ENCODE measurements at places on chromosomes 3 and 15.
A peak's percentile ranks its signal among the peaks of the same experiment; 100 is the strongest.

- DNase-seq, result no peak
These were observed 109.6 kb downstream of the ARRDC4 start for GRCh38 chr15:98070137-98070536.

- DNase-seq, result no peak
These were observed 33.5 kb downstream of the FAM174B start for GRCh38 chr15:92621972-92622533.

- DNase-seq, result no peak
These were observed 23.6 kb upstream of the BCL2A1 start for GRCh38 chr15:79994615-79995014.

DNA sequence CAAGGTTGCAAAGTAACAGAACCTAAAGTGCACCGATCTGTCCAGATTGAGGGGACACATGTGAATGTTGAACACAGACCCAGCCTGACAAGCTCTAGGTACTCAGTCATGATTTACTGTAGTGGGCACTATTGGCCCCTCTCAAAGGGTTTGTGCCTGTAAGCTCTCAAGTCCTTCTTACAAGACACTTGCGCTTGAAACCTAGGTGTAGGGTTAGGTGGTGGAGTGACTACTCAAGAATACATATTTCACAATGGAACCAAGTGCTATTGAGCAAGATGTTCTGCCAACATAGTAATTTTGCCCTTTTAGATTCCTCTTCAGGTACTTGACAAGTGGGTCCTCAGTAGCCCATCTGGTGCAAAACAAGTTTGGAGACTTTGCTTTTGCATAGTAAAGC is 169.9 kb downstream of the AKAP13 start:
- no peak for DNase-seq

DNA sequence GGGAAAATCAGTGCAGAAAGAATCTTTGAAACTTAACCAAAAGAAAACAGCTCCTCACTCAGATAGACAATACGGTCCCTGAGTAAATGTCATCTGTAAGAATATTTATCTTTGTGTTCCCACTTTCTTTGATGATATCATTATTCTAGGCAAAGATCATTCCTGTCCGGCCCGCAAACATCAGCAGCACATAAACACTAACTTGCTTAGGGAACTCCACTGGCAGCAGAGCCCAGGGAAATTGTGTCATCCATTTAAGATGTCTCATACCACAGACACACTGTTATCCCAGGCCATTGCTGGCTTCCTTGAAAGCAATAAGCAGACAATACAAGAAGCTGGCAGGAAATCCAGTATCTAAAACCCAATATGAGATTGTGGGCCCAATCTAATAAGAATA is 20.1 kb upstream of the CD96 start:
- no peak for DNase-seq

DNA sequence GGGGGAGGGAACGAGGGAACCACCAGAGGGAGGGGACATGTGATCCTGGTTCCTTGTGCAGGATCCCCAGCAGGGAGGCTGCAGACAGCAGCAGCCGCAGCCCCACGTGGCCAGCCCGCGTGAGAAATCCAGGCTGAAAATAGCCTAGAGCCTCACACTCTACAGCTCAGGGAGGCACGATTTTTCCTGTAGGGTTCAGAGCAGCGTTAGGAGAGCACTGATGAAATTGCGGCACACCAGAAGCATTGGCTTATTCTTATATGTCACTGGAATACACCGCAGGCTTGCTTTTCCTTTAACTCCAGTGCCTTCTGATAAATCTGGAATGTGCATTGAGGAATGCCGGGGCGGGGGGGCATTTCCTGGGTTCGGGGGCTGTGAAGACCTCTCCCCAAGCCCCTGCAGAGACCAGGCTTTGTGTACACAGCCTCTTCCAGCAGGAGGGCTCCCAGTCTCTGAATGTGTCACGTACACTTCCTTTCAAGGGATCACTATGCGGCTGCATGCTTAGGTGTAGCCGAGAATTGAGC is 193.0 kb downstream of the ATP10A start:
- no peak for DNase-seq

GRCh38 chr3:70980646-70981170 is 602.8 kb downstream of the FOXP1 start:
- no peak for DNase-seq

GRCh38 chr3:120428924-120429323 is 21.9 kb downstream of the FSTL1 start:
- no peak for DNase-seq

- peak; percentile 18 for DNase-seq
These were observed 9.3 kb upstream of the TM4SF18 start for GRCh38 chr3:149342413-149343380.

DNA sequence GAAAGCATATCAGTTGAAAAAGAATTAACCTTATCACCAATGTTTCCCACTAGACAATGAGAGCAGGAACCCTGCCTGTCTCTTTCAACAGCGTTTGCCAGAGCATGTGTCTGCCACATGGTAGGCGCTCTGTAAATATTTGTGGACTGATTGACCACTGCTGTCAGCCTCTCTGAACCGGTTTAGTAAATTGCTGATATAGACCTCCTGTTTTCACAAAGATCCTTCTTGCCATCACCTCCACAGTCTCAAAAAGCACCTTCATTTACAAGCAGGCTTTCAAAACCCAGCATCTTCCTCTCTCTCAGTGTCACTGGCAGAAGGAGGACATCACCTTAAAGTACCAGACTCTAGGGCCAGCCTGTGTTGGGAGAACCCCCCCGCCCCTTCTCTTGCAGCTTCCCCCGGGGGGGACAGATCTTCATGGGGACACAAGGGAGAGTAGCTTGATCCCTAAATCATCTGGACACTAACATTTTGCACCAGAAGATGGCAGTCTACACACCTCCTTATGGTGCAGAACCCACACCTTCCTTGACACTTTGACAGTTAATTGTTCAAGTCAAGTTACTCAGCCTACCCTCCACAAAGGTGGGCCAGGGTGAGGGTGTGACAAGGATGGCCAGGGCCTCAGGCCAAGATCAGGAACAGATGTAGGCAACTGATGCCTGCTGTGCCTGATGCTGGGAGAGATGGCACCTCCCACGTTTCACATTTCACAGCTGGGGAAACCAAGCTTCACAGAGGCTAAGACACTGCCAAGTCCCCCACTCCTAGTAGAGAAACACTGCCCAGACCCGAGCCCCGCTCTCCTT is 37.8 kb upstream of the USP3 start:
- peak; percentile 65 for DNase-seq

GRCh38 chr15:88187195-88187594 is 69.3 kb downstream of the NTRK3 start:
- DNase-seq, result no peak

DNA sequence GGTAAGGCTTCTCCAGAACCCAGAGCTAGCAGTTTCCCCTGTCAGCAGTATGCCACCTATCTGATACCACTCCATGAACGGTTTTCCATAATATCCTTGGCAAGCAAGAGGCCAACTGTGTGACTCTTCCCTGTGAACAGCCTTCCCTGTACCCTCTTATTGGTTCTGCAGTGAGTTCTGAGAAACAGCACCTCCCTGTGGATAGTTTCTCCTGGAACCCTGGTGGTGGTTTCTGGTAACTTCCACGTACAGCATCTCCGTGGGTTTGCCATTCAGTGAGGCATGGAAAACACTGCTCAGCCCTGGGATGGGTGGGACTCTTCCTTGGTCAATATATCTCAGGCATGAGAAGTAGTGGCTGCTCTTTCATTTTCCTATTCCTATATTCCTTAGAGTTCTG is 19.4 kb upstream of the SERPINI2 start:
- DNase-seq, result no peak

DNA sequence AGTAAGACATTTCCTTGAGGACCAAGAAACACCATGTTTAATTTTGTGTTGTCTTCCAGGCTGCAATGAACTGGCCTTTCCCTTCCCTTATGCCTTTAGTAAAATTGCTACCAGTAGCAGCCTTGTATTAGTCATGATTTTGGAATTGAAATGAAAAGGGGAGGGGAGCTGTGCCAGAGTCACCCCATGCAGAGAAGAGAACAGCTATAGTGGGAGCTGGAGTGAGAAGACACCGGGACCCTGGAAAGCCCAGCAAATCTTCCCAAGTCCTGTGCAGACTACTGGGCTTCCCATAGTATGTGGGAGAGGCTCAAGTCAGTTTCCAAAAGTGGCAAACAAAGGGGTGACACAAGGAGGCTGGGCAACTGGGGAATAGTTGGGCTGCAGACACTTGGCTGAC is 178.5 kb downstream of the NR1D2 start:
- no peak for DNase-seq

DNA sequence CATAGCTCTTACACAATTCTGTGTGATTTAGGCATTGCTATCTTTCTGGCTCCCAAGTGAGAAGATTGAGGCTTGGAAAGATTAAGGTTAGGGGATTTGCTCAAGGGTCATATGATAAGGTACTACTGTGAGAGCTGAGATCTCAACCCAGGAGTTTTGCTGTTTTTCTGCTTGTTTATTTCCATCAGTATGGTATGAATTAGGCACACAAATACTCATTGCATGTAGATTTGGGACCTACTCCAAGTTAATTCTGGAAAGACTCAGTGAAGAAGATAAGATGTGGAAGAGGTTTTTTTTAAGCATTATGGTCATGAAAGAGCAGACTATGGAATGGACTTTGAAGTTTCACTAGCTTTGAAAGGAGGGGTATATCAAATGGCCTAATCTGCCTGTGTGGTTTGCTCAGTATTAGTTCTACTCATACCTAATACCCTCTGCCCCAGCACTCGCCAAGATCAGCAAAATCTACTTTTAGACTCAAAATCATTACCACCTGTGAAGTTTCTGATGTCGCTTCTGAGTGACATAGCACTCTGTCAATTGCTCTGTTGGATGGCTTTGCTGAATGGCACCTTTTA is 12.5 kb downstream of the MBNL1 start:
- peak; percentile 46 for DNase-seq

- peak; percentile 42 for DNase-seq
These were observed 49.5 kb downstream of the APBA2 start for GRCh38 chr15:28935316-28935715.

- DNase-seq, result peak; percentile 58
These were observed 181.8 kb downstream of the MCTP2 start for GRCh38 chr15:94412979-94413746.

GRCh38 chr3:71958533-71958932 is 173.6 kb upstream of the PROK2 start:
- DNase-seq, result no peak

- no peak for DNase-seq
These were observed 57.6 kb upstream of the SLC6A11 start for GRCh38 chr3:10758304-10759037.

- no peak for DNase-seq
These were observed 106.3 kb downstream of the STAG1 start for GRCh38 chr3:136645915-136646314.

DNA sequence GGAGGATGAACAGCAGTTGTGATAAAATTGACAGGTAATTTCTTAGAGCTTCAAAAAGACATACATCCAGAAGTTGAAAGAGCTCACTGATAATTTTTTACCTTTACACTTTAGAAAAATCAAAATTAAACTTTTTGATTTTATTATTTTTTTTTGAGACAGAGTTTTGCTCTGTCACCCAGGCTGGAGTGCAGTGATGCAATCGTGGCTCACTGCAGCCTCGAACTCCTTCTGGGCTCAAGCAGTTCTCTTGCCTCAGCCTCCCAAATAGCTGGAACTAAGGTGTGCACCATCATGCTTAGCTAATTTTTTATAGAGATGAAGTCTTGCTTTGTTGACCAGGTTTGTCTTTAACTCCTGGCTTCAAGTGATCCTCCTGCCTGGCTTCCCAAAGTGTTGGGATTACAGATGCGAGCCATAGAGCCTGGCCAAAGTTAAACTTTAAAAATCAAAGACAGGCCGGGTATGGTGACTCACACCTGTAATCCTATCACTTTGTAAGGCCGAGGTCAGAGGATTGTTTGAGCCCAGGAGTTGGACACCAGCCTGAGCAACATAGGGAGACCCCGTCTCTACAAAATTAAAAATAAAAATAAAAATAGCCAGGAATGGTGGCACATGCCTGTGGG is 21.7 kb downstream of the PLA2G4F start:
- no peak for DNase-seq

DNA sequence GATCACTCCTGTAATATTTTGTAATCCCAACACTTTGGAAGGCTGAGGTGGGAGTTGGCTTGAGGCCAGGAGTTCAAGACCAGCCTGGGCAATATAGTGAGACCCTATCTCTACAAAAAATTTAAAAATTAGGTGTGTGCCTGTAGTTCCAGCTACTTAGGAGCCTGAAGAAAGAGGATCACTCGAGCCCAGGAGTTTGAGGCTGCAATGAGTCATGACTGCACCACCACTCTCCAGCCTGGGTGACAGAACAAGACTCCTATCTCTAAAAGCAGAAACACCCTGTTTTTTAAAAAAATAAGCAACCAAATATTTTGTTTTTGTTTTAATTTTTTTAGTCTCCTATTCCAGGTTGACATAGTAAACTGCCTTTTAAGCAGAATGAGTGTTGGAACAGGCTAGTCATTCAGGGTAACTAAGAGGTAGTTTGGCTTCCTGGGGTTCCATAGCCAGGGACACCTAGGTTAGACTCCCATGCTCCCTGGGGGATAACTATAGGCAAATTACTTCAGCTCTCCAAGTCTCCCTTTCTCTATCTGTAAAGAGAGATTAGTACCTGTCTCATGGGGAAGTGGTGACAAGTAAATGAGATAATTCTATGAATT is 114.6 kb upstream of the C15orf61 start:
- peak; percentile 83 for DNase-seq

DNA sequence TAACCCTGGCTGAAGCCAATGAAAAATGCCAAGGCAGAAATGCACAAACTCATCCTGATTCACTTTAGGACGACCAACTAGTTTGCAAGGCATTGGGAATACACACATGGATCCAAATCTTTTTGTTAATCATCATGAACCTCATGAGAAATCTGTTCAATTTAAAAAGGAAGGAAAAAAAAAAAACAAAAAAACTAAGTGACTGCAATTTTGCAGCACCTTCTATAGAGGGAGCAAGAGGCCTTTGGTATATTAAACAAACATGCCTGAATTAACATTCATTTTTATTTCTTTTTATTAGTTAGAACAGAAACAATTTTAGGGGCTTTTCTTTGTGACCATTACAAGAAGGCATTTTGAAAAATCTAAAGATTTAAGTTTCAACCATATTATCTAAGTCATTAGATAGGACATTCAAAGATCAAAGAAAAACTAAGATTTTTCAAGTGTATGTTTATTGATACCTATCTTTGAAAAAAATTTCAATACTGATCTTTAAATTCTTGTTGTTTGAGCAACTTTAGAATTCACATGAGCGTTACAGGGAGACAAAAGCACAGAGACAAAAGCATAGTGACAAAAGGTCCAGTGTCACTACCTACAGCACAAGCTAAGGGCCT is 182.4 kb downstream of the CBLB start:
- DNase-seq, result no peak

- DNase-seq, result no peak
These were observed 44.2 kb upstream of the ZBED2 start for GRCh38 chr3:111639316-111639715.

DNA sequence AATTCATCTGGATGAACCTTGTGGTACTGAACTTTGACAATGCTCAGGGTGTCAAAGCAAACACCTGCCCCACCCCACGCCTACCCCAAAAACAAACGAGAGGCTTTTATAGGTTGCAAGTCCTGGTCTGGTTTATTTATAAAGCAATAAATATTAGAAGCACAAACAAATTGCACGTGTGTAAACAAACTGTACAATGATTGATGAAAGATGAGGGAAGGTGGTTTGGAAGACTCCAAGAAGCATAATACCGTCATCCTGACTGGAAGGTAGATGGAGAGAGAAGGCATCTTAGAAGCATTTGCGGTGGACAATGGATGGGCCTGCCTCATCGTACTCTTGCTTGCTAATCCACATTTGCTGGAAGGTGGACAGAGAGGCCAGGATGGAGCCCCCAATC is 5.2 kb downstream of the ACTC1 start:
- DNase-seq, result no peak
